ENCODE measurements at places on chromosomes 2 and 18.

DNA sequence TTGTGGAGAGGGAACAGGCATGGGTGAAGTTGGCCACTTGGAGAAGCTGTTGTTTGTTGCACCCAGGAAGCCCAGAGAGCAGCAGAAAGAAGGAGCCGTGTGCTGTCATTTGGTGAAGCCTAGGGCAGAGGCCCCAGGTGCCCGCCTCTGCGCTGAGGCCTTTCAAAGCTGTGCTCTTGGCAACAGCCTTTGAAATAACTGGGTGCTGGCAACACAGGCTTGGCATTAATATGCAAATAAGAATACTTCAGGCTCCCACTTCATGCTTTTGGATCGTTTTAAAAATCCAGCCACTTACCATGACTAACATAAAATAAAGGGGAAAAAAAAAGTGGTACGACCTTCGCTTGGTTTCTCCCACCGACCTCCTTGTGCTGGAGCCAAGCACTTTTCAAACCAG lies 41.1 kb downstream of the DHRS9 start:
- DNase-seq, result no peak

GRCh38 chr2:148999451-148999921 lies 39.0 kb upstream of the LYPD6B start:
- no peak for DNase-seq

GRCh38 chr2:17821535-17822444 lies 5.5 kb downstream of the MSGN1 start:
- no peak for DNase-seq

- DNase-seq, result no peak
These were observed 783.4 kb downstream of the ERBB4 start for GRCh38 chr2:211755187-211755586.

DNA sequence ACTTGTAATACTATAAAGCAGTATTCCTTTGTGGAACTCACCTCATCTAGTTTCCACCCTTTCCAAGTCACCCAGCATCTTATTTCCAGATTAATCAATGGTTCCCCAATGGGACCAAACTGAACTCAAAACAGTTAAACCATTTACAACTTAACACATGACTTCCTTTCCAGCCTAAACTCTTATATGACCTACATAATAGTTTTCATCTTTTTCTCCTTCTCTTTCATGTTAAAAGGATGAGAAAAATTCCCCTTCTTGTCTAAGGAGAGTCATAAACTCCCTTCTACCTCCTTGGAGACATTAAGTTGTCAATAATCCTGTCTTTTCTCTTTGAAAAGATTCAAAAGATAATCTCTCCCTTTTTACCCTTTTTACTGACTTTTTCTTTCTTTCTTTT lies 6.7 kb downstream of the PPP3R1 start:
- no peak for DNase-seq

DNA sequence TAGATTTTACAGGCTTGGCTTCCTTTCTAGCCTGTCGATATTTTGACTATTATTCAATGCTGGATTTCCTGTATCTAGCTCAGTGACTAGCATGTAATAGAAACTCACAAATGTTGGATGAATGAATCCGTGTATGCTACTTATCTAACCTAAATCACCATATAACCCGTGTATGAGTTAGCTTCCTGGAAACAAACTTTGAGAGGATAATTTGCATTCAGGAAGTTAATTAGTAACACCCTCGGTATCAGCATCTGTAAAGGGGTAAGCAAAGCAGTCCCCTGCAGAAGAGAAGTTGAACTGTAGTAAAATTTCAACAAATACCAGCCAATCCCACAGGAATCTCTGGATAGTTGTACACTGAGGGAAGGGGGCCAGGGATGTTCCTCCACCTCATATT lies 269.4 kb upstream of the LRATD1 start:
- DNase-seq, result no peak

DNA sequence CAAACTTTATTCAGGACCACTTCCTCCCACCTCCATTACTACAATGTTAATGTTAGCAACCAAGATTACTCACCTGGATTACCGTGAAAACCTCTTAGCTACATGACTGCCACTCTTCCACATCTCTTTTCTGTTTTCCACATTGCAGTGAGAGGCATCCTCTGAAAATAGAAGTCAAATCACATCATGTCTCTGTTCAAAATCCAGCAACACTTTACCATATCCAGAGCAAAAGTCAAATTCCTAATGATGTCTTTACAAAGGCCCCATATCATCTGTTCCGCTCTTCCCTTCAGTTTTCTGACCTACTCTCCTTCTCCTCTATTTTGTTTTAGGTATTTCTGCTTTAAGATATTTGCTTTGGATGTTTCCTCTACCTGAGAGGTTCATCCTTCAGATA lies 37.5 kb upstream of the DSG1 start:
- DNase-seq, result no peak

DNA sequence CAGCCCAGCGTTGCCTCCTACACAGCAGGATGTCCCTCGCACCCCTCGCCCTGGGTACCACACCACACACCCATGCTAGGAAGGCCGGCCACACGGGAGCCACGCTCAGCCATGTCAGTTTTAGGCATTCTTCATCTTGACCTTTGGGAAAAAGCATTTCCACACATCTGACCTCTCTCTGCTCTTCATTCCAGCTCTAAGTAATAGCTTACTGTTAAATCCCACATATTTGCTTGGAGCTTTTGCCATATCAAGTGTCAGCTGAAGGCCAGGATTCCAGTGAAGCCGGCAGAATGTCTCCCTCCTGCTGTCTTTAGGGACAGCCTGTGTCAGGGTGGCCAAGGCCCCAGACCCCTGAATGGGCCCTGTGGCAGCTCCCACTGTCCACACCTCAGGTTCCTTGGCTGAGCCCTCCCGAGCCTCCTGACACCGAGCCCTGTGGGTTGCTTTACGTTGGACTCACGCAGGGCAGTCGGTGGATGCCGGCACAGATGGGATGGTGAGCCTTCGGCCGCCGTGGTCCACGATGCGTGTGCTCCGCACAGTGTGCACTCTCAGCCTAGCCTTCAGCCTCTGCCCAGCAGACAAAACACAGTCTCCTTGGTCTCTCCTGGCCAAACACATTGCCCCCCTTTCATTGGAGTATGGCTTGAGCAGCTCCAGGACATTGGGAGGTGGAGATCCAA lies 202.0 kb downstream of the SEPTIN10 start:
- DNase-seq, result no peak

DNA sequence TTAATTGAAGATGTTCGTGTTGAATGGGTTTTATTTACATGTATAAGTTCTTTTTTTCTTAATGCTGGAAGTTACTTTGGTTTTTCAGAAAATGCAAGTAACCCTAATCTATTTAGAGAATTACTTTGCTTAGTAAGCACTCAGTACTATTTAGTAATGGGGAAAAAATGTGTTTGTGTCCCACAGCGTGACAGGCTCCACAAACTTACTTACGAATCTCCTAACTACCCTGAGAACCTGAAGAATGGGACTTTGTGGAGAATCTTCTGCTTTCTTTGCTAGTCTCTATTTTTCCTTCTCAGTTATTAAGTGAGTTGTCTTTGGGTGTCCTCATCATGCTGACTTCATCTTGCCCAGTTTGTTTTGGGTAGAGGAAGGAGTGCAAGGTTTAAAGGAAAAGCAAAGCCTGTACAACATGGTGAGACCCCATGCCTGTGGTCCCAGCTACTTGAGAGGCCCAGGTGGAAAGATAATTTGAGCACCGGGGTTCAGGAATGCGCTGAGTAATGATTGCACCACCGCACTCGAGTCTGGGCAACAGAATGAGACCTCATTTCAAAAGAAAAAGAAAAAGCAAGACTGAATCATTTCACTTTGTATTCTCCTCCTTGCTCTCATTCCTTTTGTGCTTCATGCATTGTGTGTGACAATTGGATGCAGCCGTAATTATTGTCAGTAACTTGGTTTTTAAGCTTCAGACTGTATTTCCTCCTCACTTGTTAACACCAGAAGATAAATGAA lies 10.2 kb downstream of the NEDD4L start:
- no peak for DNase-seq

DNA sequence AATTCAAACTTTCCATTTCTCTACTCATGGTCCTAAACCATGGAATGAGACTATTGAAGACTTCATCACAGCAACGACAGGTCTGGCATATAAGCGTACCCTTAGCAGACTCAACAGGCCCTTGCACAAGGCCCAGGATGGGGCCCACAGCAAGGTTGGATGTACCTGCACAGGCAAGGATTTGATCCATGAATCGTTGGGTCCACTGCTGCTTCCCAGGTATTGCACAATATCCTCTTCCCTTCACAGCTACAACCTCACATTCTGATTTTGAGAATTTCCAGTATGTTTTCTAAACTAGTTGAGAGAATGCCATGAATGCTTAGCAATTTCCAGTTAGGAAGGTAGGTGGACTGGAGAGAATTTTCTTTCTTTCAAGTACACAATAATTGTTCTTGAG lies 515.8 kb downstream of the SUCLG1 start:
- no peak for DNase-seq

DNA sequence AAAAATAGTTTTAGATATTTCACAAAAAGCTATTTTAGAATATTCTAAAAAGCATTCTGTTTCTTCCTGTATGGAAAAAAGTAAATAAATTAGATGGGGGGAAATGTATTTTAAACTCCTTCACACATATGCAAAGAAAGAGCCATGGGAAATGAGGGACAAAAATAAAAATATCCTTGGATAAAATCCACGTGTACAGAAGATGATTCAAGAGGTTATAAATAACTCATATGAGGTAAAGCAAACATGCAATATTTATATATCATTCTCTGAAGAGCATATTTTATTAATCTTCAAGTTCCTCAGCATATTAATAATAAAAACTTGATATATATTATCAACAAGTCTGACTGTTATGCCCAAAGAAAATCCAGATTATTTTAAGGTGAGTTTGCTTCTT lies 8.8 kb upstream of the GFPT1 start:
- DNase-seq, result no peak

DNA sequence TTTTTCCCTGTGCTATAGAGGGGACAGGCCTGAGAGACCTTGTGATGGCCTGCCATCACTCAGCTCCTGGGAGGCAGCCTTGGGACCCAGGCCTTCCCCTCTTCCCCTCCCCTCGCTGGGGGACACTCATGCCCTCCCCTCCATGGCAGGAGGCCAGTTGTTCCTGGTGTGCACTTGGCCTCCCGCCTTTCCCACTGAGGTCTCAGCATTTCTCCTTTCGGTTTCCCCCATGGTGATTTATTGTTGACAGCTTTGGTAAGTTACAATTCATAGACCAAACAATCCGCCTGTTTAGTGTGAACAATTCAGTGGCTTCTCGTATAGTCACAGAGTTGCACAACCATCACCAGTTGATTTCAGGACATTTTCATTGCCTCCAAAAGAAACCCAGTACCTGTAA lies 10.2 kb upstream of the CNDP1 start:
- DNase-seq, result no peak

DNA sequence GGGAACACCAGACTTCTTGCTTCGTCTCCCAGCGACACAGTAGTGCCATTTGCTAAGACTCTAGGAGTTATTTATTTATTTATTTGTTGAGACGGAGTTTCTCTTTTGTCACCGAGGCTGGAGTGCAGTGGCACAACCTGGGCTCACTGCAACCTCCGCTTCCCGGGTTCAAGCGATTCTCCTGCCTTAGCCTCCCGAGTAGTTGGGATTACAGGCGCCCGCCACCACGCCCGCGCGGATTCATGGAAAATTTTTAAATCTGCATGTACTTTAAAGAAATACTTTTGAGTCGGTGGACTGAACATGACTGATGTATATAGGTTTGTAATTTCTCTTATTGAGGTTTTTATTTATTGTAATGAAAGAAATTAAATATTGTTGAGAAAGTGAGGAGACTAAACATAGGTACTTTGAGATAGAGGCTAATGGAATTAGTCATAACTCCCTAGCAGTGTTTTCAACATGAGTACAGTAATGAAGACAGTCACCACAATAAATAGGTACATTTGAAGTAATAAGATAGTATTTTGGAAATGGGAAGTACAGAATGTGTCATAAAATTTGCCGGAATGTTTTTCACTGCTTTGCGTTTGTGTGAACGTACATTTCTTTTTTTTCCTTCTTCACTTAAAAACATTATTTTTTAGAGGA lies 983 bp downstream of the MTX2 start:
- no peak for DNase-seq

GRCh38 chr2:112787729-112788393 lies 3.6 kb upstream of the IL1A start:
- DNase-seq, result no peak
